ENCODE measurements at places on chromosomes 2 and 18.

GRCh38 chr18:10289251-10289650 is 165.2 kb upstream of the APCDD1 start:
- DNase-seq, result no peak

- DNase-seq, result peak; percentile 29
Observed at GRCh38 chr18:47931718-47932103, 1.3 kb upstream of the SMAD2 start.

DNA sequence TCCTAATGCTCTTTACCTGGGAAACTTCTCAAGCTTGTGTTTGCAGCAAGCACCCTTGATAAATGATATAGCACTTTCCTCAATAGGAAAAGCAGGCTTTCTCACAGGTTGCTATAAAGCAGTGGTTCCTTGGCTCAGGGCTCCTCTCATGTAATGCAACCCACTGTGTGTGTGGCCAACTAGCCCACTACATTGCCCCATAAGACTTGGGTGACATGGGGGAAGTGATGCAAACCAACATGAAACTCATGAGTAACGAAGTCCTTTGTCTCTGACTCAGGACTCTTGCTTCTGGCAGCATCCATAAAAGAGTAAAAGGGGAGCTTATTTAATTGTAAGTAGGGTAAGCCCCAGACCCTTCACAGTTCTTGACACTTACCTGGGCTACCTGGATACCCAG is 106.9 kb downstream of the COL4A4 start:
- DNase-seq, result no peak

DNA sequence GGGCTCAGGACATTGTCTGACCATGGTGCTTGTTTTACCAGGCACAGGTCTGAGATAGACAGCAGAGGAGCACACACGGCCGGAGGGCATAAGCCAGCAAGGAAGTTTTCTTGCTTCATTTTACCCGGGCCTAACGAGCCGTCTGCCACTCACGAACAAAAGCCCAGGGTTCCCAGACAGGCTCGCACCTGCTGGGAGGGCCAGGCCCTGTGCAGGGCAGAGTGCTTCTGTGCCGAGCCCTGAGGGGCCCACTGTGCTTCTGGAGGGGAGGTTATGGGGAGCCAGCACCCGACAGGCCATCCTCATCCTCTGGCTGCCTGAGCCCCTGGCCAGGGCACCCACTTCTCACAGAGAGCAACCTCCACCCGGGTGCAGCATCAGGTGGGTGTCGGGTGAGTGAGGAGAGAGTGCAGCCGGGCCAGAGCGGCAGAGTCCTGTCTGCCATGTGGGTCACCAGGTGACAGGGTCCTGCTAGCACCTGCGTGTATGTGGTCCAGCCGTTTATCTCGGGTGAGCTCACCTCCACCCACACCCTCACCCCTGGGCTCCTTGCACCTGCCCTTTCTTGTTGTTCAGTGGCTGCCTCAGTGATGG is 297.9 kb downstream of the NDUFA10 start:
- no peak for DNase-seq

GRCh38 chr2:106094131-106094841 is 99.8 kb downstream of the UXS1 start:
- no peak for DNase-seq

- DNase-seq, result peak; percentile 45
Observed at GRCh38 chr2:230891064-230891463, 26.3 kb downstream of the ITM2C start.

DNA sequence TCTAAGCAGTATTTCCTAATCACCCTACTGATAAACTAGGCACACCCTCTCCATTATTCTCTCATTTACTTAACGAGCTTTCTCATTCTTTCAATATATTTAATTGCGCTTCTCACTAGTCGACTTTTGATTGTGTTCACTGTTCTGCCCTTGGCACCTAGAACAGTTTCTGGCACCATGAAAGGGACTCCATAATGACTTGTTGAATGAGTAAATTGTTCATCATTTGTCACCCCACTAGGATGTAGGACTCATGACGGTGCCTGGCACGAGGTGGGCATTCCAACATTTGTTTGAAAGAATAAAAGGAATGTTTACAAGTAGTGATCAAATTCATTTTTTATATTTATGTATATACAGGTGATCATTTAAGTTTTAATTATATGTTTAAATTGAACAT is 123.7 kb downstream of the DIS3L2 start:
- no peak for DNase-seq

DNA sequence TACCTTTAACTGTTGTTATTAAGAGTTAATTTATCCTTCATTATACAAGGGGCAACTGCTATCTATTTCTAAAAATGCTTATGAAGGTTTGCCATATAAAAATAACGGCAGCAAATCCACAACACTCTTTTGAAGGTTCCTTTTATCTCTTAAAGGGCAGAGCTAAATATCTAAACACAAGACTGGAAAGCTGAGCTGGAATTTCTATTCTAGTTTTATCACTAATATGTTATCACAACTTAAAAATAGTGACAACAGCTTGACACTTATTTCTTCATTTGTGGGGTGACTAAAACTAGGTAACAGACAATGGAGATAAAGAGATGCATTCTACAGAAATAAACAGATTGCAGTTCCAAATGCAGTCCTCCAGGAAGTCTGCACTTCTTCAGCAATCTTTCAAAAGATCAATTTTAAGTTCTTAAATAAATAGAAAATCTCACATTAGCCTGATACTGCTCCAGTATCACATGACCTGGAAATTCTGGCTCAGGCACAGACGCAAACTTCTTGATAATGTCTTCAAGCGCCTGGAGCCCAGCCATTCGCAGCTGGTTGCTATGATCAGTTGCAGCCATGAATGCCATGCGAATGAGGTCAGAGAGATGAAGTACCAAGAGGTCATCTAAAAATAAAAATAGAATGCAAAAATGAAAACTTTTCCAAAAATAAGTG is 54.0 kb upstream of the STRN start:
- DNase-seq, result no peak

DNA sequence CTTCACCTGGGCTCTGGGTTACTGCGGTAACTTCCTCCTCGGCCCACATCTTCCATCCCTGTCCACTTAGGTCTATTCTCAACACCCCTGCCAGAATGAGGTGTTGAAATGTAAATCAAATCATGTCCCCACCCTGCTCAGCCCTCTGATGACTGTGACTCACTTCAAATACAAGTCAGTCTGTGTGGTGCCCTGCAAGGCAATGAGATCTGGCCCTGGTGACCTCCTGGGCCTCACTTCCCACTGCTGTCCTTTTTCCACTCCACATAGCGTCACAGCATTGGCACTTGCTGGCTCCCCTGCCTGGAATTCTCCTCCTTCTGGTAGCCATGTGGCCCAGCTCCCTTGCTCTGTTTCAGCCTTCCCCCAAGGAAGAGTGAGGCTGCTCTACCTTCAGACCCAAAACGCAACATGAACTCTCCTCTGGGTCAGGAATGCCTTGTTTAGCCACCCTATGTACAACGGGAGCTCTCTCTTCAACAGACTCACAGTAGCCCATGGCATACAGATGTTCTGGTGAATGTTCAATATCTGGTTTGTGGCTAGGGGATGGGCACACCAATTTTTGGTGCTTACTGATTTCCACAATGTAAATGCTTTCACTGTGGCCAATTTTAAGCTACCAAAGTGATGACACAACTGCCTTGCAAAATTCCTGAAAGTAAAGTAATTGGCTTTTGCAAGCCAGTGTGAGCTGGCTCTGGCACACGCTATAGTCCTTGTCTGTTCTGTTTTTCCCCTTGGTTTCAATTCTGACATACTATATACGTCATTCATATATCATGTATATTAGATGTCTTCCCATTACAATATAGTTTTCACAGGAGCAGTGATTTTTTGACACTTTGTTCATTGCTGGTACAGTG is 550.3 kb upstream of the HS6ST1 start:
- DNase-seq, result no peak

- DNase-seq, result peak; percentile 12
Observed at GRCh38 chr2:45731141-45731540, 79.7 kb downstream of the PRKCE start.

GRCh38 chr2:100673691-100674485 is 111.1 kb downstream of the PDCL3 start:
- DNase-seq, result no peak

GRCh38 chr2:219506802-219507526 is 7.3 kb upstream of the ASIC4 start:
- no peak for DNase-seq

DNA sequence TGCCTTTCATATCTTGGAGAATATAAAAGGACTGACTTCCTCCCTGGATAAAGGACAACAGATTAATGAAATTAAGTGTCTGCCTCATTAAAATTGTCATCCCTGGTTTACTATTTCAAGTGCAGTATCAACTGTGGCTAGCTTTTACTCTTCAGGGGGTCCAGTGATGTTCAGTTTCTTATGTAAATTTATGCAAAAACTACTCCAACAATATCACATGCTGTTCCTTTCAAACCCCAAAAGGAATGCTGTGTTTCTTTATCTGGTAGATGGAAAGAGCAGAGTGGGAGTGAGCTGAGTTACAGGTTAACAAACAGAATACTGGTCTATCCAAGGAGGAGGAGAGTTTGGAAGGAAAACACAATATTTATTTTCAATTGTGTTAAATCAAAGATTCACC is 283.7 kb upstream of the VWC2L start:
- no peak for DNase-seq

GRCh38 chr2:232434091-232434490 is 21.9 kb upstream of the ALPI start:
- DNase-seq, result no peak

DNA sequence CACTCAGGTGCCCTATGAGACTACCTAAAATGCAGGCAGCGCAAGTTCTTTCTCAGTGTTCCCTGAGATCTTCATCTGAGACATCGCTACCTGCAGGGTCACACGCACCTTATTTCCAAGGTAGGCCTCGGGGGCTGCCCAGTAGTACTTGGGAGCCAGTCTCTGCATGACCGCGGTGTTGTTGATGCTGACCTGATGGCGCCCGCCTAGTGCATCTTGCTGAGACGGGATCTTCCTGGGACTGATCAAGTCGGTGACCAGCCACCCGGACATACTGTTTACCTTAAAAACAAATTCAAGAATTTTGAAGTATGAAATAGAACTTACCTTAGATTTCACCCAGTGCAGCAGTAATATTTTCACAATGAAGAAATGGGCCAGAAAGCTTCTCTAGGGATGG is 80.1 kb downstream of the LAMA1 start:
- no peak for DNase-seq

- no peak for DNase-seq
Observed at GRCh38 chr18:9596226-9596625, 18.1 kb downstream of the PPP4R1 start.

GRCh38 chr2:134375935-134376334 is 122.1 kb downstream of the MGAT5 start:
- DNase-seq, result peak; percentile 68

GRCh38 chr2:23767876-23768621 is 158.9 kb downstream of the ATAD2B start:
- no peak for DNase-seq

DNA sequence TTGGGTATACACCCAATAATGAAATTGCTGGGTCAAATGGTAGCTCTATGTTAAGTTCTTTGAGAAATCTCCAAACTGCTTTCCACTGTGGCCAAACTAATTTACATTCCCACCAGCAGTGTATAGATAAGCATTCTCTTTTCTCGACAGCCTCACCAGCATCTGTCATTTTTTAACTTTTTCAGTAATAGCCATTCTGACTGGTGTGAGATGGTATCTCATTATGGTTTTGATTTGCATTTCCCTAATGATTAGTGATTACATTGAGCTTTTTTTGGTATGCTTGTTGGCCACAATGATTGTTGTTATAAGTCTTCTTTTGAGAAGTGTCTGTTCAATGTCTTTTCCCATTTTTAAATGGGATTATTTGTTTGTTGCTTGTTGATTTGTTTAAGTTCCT is 50.4 kb upstream of the EPAS1 start:
- DNase-seq, result no peak

GRCh38 chr2:60371681-60372080 is 181.8 kb downstream of the BCL11A start:
- no peak for DNase-seq

DNA sequence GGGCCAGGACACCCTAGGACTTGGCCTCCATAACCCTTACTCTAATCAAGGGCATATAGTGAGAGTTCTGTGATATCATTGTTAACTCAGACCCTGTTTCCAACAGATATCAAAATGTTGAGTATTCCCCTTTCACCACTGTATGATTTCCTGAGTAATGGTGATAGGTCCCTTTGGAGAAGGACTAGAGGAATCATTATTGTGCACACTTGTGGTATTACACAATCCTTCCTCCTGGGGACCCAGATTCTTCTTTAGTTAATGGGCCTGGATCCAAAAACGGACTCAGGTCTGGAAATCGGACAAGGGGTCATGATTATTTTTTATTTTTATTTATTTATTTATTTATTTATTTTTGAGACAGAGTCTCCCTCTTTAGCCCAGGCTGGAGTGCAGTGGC is 23.5 kb downstream of the PRKRA start:
- DNase-seq, result no peak

DNA sequence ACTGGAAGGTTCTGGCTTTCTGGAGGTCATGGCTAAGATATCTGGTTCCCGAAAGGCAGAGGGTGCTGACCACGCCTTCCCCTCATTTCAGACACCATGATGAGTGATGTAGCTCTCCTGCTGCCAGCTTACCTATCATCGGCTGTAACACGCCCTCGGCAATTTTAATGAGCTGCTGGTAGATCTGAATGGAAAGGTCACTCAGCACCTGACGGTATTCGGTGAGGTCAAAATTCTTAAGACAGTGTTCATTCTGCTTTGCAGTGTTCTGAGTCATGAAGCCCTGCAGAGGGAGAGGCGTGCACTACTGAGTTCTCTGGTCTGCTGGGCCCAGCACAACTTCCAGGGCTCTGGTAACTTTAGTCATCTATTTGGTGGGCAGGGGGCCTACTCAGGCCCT is 25.7 kb upstream of the ACAA2 start:
- no peak for DNase-seq

DNA sequence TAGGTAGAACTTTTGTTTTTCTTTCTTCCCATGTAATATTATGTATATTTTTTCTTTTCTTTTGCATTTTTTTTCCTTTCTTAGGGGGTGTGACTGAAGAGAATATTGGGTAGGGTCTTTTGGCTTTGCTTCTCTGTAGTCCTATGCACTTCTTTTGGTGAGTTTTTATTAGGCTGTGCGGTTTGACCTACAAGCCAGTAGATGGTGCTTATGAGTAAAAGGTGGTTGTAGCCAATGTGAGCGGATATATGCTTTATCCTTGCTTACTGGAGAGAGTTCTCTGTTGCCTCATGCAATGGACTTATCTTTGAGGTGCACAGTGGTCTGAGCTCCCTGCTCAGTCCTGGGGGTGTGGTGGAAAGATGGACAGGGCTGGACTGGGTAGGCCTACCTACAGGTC is 52.7 kb downstream of the DSEL start:
- DNase-seq, result peak; percentile 6

DNA sequence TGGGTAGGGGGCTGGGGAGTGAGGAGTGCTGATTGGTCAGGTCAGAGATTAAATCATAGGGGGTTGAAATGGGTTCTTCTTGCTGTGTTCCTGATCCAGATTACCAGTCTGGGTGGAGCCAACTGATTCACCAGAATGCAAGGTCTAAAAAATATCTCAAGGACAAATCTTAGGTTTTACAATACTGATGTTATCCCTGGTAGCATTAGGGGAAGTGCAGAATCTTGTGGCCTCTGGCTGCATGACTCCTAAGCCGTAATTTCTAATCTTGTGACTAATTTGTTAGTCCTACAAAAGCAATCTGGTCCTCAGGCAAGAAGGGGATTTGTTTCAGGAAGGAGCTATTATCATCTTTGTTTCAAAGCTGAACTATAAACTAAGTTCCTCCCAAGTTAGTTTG is 289.2 kb upstream of the KYNU start:
- no peak for DNase-seq
